ENCODE measurements at places on chromosomes 12 and 14. TPM values are rescaled to one million over a fixed set of nuclear protein-coding genes. Genes with fewer than 3 reads are reported as not detected.

GRCh38 chr14:24213866-24214662, 776 bp upstream of the CHMP4A start:
- DNase-seq = no peak

GRCh38 chr14:26415618-26416123, 182.2 kb downstream of the NOVA1 start:
- DNase-seq = no peak

- DNase-seq = no peak
Observed at GRCh38 chr12:15782667-15783066, 6.5 kb downstream of the EPS8 start.

- DNase-seq = no peak
Observed at GRCh38 chr14:27608377-27608776, 1010.5 kb upstream of the NOVA1 start.

- no peak for DNase-seq
Observed at GRCh38 chr14:68891851-68892660, 87.0 kb downstream of the ACTN1 start.

GRCh38 chr14:71290960-71291466, 383.8 kb downstream of the PCNX1 start:
- DNase-seq = peak; percentile 54

DNA sequence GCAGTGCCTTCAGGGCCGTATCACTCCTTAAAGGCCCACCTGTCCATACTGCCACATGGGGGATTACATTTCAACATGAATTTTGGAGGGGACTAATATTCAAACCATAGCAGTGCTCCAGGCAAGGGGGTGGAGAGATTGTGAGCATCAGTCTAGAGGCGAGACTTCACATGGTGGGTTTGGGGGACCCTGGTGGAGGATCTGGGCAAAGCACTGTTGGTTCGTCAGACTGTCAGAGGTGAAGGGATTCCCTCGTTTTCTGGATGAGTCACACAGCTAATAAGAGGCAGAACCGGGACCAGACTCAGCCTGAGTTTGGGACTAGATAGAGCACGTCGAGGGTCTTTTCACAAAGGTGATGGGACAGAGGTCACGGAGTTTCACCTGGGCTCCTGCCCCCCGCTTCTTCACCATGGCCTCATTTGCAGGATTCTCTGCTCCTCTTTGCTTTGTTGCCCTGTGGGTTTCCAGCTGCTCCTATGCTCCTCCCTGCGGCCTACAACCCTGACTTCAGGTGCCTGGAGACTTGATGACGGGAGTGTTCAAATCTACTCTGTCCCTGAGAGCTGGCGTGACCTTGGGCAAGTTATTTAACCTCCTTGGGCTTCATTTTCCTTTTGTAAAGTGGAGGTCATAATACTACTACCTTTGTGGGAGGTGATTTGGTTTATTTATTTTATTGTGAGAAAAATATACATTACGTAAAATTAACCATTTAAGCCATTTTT, 41.5 kb downstream of the TEAD4 start:
- DNase-seq = no peak

Gene PRIM1
- 84.5 TPM for total RNA-seq

Gene PTGDR
- 0.60 TPM for total RNA-seq
